ENCODE measurements at places on chromosomes 16 and 17.
A peak's percentile ranks its signal among the peaks of the same experiment; 100 is the strongest.

DNA sequence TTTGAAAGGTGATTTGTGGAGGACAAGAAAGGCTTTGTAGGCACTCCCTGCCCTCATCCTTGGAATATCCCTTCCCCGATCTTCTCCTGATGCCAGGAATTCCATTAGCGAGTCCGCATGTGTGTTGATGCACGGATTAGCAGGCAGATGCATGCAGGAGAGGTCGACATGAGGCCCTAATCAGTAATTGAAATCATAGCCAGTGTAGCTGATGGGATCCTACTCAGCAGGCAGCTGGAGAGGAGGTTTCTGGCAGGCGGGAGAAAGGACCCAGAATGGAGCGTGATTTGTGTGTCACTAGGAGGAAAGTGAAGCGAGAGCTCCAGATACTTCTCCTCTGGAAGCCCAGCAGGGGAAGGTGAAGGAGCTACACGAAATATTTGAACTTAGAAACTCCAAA is 196.3 kb upstream of the CDH11 start:
- DNase-seq: no peak
- no peaks in the 10 kb centered on the region for H3K27me3 ChIP-seq
- H3K27ac ChIP-seq: no peak overlapping the region
- H3K4me3 ChIP-seq: no peak overlapping the region

- DNase-seq: no peak
- no peak overlapping the region for H3K4me3 ChIP-seq
- H3K27me3 ChIP-seq: no peaks in the 10 kb centered on the region
- no peaks in the 10 kb centered on the region for H3K36me3 ChIP-seq
- H3K27ac ChIP-seq: no peak overlapping the region
- no peaks in the 10 kb centered on the region for H3K4me1 ChIP-seq
Measured at GRCh38 chr16:7458144-7458543, 125.5 kb downstream of the RBFOX1 start.

- no peak overlapping the region for H3K4me3 ChIP-seq
- no peaks in the 10 kb centered on the region for H3K36me3 ChIP-seq
- peak overlapping the region; percentile 93 for H3K27ac ChIP-seq
- no peak for DNase-seq
Measured at GRCh38 chr17:64983708-64984107, 64.4 kb upstream of the LRRC37A3 start.

DNA sequence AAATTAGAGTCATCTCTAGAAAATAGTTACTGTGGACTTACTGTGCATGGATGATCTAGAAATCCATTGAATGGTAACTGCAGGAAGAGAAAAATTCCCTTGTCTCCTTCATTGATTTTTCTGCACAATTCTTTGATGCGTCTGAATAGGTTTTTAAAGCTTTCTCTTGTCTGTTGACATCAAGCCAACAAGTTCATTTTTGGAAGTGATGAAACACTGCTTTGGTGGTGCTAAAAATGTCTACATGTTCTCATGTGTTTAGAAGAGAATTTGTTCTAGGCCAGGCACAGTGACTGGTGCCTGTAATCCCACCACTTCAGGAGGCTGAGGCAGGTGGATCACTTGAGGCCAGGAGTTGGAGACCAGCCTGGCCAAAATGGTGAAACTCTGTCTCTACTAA is 57.1 kb upstream of the AXIN2 start:
- DNase-seq: no peak
- no peak overlapping the region for H3K4me3 ChIP-seq
- no peaks in the 10 kb centered on the region for H3K36me3 ChIP-seq
- no peak overlapping the region for H3K27ac ChIP-seq
- H3K4me1 ChIP-seq: no peaks in the 10 kb centered on the region
- H3K27me3 ChIP-seq: no peaks in the 10 kb centered on the region

DNA sequence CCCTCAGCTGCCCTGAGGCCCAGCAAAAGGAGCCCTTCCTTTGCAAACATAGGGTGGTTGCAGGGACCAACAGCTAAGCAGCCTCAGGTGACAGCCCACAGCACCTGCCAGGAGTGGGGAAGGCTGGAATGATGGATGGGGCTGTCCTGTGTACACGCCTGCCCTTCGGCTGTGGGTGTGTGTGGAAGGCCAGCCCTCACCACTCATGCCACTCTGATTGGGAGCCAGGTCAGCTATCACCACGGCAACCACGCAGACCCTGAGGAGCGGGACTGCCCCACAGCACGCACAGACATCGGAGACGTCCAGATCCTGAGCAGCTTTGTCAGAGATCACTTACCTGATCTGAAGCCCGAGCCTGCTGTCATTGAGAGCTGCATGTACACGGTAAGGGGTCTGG is 11.9 kb downstream of the PIPOX start:
- no peaks in the 10 kb centered on the region for H3K4me1 ChIP-seq
- DNase-seq: no peak
- H3K27ac ChIP-seq: no peak overlapping the region
- no peaks in the 10 kb centered on the region for H3K36me3 ChIP-seq

DNA sequence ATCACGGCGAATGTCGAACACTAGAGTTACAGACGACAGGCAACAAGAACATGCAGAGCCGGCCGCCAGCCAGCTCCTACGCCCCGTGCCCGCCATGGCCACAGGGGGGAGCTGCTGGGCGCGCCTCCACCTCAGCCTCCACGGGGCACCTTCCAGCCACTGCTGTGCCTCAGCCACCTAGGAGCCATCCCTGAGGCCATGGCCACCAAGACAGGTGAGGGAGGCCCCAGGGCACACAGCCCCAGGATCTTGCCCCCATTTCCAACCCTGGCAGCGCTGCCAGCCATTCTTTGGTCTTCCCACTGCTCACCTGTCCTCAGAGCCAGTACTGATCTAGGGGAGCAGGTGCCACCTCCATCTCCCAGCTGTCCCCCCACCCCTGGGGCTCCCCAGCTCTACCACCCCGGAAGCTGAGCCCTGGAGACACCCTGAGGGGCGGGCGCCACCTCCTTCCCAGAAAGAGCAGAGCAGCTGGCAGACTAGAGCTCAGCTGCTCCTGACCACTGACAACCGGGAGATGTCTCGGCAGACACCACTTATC is 11.8 kb downstream of the GNPTG start:
- H3K4me3 ChIP-seq: no peak overlapping the region
- no peak overlapping the region for H3K27ac ChIP-seq
- no peaks in the 10 kb centered on the region for H3K27me3 ChIP-seq
- peak; percentile 70 for DNase-seq

- H3K4me3 ChIP-seq: no peak overlapping the region
- H3K4me1 ChIP-seq: peaks cover 17% of the 10 kb centered on the region
- H3K27me3 ChIP-seq: peaks cover 40% of the 10 kb centered on the region
- H3K36me3 ChIP-seq: no peaks in the 10 kb centered on the region
Measured at GRCh38 chr17:9647014-9647413, 1.7 kb downstream of the USP43 start.

GRCh38 chr17:64418506-64419339 is 28.1 kb upstream of the PECAM1 start:
- no peaks in the 10 kb centered on the region for H3K36me3 ChIP-seq
- no peak for DNase-seq
- H3K27ac ChIP-seq: no peak overlapping the region

- no peaks in the 10 kb centered on the region for H3K27me3 ChIP-seq
- H3K36me3 ChIP-seq: no peaks in the 10 kb centered on the region
- H3K4me1 ChIP-seq: peaks cover 34% of the 10 kb centered on the region
- H3K4me3 ChIP-seq: peak overlapping the region; percentile 72
- no peak for DNase-seq
Measured at GRCh38 chr16:424623-425081, 797 bp upstream of the RAB11FIP3 start.

Data from CD4-positive, alpha-beta T cell (primary cell).